ENCODE measurements at places on chromosomes 3 and 15. TPM values are rescaled to one million over a fixed set of nuclear protein-coding genes. Genes with fewer than 3 reads are reported as not detected.

The CCR9 gene
- total RNA-seq, result 0.31 TPM

The ZBTB20 gene
- 145 TPM for total RNA-seq

The SNRK gene
- 127 TPM for total RNA-seq

The ADAMTSL3 gene
- total RNA-seq, result 39.1 TPM

The PSMD6 gene
- 49.2 TPM for total RNA-seq

The PRR20G gene
- not detected for total RNA-seq

The SNX22 gene
- 2.1 TPM for total RNA-seq

DNA sequence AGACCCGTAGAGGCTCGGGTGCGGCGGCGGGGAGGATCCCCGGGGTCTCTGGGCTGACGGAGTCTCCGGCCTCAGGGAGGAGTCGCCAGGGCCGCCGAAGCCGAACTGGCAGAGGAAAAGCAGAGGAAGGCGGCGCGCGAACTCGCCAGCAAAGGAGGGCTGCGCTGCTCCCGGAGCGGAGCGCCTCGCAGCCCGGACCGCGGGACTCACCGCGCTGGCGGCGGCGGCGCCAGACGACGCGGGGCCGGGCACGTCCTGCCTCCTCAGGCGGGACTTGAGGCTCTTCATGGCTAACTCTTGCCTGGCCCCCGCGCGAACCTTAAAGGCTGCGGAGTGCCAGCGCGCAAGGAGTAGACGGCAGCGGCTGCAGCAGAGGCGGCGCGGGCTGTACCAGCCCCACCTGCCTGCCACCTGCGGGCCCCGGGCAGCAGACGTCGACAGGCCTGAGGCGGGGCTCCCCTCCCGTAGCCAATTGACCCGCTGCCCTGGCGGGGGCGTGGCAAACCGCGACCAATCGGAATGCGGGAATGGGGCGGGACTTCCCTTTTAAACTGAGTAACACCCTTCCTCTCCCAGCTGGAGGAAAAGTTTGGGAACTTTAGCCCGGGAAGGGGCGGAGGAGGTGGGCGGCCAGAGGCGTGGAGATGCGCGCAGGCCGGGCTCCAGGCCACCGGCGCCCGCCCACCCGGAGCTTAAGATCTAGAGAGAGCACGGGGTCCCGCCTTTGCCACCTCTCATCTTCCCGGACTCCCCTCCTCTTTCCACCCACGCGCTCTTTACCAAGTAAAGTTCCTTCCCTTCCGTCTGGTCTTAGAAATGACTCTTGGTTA, at the start of gene UACA:
Gene UACA, minus strand, starts transcription at position 439 of the 830 bp plus-strand sequence. Its CDS starts 151 bp downstream, at position 288.
- peak; percentile 99 for DNase-seq

- peak; percentile 63 for DNase-seq
These were observed at the start of gene GCSAM for GRCh38 chr3:112132975-112133448. GCSAM (minus strand) TSS chr3:112133248; CDS start chr3:112133120, 128 bp downstream.

DNA sequence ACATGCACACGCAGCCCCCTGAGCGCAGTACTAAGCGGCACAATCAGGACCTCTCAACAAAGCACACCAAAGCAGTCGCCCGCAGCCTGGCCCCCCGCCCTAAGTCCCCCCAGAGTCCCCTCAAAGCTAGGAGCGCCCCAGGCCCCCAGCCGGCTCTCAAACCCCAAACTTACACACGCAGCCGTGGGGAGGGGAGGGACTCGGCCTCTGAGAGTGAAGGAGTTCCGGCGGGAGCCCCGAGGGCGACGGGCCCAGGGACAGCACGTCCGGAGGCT, 5.5 kb downstream of the GATA2 start:
- no peak for DNase-seq

DNA sequence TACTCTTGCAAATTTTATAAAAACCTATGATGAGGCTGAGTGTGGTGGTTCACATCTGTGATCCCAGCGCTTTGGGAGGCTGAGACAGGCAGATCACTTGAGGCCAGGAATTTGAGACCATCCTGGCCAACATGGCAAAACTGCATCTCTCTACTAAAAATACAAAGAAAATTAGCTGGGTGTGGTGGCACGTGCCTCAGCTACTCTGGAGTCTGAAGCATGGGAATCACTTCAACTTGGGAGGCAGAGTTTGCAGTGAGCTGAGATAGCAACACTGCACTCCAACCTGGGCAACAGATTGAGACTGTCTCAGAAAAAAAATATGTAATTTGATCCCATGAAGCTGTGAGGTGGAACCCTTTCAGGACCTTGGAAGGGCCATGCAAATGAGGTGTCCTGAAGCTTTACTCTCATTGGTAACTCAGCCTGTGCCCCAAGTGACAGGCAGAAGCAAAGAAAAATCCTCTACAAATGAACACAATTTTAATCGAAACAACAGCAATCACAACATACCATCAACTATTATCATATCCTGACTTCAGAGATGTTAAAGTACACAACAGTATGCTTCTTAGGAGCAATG, 84.6 kb upstream of the CDV3 start:
- no peak for DNase-seq

GRCh38 chr3:134795746-134796280, 753 bp downstream of the EPHB1 start:
- DNase-seq, result no peak

DNA sequence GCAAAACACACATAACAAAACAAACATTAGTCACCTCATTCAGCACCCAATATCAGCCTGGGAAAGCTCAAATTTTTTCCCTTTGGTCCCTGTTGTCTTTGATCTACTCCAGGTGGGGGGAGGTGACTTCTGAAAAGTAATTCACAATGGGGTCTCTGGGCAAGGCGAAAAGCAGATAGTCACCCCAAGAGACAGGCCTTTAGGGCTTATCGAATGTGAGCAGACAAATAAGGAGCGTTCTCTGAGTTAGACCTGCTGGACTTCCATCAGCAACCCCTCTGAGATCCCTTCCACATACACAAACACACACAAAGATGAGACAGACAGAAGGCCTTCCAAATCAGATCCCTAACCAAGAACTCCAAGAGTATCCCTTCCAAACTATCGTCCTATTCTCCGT, 171.0 kb upstream of the SMAD3 start:
- DNase-seq, result no peak

GRCh38 chr3:143016321-143016972, 15.1 kb downstream of the U2SURP start:
- no peak for DNase-seq

- DNase-seq, result no peak
These were observed 102.4 kb downstream of the ETFA start for GRCh38 chr15:76208786-76209424.

GRCh38 chr3:50630877-50631276, 13.9 kb downstream of the MAPKAPK3 start:
- no peak for DNase-seq

DNA sequence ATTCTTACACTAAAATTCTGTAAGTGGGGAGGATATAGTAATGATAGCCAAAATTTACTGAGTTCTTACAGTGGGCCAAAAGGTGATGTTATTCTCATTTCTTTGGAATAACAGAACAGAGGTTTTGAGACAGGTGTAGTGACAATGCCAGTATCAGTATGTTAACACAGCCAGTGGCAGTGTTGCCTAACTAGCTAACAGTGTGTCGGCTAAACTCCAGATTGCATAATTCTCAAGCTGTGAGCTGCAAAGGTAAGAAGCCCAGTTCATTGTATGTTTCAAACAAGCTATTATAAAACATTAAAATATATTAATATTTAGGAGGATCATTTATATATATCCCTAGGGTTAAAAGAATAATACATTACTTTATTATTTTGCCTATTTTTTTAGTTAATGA, 920 bp downstream of the SLC15A2 start:
- DNase-seq, result no peak

- no peak for DNase-seq
These were observed 237.5 kb upstream of the STT3B start for GRCh38 chr3:31295150-31295765.
